Activated CD4-positive, alpha-beta T cell treated with anti-CD3 and anti-CD28 coated beads for 1 hour (primary cell): ENCODE measurements at places on chromosomes 4 and X.

DNA sequence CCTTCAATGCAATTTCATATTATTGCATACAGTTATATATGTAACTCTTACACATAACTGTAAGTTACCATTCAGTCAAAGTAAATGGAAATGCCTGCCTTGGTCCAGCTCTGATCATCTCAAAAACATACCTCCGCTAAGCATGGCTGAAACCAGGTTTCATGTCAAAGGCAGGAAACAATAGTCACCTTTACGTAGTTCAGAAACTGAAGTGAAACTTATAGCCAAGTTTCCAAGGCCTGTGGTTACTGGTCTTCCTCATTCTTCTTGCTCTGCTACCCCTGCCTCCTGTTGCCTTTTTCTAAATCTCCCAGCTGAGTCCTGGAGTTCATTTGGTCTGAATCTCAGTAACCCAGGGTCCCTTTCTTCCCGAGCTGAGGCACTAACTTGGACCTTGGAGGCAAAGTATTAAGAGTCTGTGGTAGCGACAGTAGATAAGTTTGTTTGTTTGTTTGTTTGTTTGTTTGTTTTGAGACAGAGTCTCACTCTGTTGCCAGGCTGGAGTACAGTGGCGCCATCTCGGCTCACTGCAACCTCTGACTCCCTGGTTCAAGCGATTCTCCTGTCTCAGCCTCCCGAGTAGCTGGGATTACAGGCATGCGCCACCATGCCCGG is 30.8 kb downstream of the DAPP1 start:
- no peak for DNase-seq

DNA sequence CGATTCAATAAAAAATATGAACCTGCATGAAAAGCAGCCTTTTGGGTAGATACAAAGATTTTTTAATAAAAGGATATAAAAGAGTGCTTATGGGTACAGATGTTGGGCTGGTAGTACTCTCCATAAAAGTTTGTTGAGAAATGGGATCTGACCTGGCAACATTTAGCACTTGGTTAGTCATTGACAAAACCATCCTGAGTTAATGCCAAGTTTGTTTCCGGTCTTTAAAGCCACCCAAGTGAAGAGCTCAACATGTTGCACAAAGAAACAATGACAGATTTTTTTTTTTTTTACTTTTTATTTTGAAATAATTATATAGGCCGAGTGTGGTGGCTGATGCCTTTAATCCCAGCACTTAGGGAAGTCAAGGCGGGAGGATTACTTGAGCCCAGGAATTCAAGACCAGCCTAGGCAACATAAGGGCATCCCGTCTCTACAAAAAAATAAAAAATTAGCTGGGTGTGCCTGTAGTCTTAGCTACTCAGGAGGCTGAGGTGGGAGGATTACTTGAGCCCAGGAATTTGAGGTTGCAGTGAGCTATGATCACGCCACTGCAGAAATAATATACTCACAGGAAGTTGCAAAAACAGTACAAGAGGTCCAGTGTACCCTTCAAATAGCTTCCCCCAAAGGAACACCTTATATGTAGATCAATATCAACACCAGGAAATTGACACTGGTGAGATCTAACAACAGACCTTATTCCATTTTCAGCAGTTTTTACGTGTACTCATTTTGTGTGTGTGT is 16.6 kb downstream of the CHST7 start:
- DNase-seq, result no peak

- DNase-seq, result no peak
Observed at GRCh38 chrX:41301438-41301824, 32.5 kb upstream of the DDX3X start.

- DNase-seq, result no peak
Observed at GRCh38 chr4:77074381-77074831, 1.4 kb downstream of the CCNI start.

DNA sequence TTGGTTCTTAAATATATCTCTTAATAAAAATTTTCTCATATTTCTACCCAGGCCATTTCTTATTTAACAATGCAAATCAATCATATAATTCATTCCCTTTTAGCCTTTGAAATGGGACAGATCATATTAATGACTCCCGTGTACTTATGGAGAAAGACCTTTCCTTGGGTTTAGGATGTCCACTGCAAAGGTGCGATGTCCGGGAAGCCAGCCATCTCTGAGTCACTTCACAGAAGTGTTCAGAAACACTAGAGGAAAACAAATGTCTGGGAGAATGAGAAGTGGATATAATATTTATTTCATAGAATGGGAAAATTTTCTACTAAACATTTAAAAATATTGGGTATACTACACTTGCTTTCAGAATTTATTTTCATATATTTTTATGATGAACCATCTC is 15.3 kb downstream of the INTU start:
- no peak for DNase-seq

DNA sequence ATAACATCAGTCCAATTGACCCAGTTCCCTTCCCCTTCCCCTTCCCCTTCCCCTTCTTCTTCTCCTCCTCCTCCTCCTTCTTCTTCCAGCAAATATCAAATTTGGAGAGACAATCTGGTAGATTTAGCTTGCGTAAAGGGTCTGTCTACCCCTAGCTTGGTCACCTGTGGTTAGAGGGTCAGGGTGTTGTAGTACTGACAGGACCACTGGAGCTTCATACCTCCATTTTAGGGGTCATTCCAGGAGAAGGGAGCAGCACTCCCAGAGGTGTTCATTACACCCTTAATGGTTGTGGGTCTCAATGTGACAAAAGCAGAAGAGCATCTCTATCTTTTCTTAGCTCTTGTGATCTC is 3.7 kb upstream of the FGB start:
- DNase-seq, result no peak

DNA sequence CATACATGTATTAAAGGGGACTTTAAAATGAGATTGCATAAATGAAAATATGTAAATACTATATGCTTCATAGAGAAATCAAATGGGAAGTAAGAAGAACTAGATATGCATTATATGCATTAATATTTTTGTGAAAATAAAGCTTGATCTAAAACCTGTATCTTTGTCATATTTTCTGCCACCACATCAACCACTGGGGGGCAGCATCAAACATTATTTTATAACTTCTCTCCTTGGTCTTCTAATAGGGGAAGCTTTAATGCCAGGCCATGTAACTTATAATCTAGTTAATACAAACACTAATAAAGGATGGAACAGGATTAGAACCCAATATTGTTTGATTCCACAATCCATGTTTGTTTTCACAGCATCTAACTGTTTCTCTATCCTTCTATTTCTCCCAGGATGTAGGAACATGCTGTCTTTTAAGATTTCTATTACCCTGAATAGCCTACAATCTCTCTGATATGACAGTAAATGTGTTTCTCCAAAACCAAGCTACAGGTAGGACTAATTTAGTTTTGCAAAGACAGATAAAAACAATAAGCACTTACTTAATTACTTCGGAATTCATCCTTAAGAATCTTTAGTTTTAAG is 10.0 kb downstream of the QRFPR start:
- DNase-seq, result no peak

DNA sequence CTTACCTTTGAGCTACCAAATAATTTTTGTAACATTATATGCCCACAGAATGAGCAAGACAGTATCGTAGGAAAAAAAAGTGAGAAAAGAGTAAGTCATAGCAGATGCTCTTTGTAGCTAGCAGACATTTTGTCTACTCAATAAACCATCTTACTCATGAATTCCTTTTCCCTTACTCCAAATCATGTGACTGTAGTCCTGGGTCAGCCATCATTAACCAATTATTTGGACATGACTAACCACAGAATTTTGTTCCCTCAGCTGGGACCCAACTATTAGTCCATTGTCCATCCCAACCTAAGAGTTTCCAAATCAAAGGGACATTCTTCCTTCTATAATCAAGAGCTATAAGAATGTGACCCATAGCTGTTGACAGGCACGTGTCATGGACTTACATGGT is 11.4 kb downstream of the UBE2D3 start:
- DNase-seq, result no peak

DNA sequence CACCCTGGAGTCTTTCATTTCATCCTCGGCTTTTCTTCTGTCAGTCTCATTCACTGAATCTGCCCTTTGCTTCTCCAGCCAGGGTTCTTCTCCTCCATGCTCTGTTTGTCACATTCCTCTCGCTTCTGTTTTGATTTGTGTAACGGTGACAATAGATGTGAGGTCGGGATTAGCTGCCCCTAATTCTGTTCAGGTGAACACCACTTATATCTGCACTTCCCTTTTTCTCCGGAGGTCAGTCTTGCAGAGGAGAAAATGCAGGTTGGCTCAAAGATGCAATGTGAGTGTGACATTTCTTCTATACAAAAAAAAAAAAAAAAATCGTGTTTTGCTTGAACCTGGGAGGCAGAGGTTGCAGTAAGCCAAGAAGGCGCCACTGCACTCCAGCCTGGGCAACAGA is 262.9 kb downstream of the ASMT start:
- no peak for DNase-seq

GRCh38 chrX:20767346-20767745 is 500.6 kb upstream of the RPS6KA3 start:
- no peak for DNase-seq

DNA sequence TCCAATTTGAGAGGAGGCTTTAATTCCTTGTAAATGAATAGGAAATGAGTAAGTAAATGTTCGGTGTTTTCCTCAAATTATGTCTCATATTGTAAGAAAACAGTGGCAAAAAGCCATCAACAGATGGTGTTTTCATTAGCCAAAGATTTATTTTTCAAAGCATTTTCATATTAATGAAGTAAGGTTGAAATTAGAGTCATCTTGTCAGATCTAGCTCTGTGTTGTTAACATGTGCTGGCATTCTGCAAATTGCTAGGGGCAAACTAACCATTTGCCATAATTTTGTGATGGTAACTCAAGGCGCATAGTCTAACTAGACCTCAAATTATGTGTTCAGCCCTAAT is 24.7 kb downstream of the MID2 start:
- DNase-seq, result no peak

DNA sequence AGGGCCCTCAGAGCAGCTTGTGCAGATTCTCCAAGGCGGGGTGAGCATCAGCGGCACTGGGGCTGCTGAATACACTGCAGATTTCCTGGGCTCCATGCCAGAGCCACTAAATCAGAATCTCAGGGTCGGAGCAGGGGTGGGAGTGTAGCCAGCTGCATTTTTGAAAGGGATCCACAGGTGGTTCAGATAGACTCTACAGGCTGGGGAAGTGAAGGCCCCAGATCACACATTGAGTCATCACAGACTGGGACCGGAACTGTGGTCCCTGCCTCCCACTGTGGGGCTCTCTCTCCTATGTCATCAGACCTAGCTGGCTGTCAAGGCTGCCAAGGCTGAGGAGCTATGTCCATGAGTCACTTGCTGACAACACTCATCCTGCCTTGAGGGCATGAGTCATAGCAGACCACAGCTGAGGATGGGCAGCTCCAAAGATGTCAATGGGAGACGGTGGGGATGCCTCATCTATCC is 162.3 kb upstream of the MAMLD1 start:
- DNase-seq, result no peak

DNA sequence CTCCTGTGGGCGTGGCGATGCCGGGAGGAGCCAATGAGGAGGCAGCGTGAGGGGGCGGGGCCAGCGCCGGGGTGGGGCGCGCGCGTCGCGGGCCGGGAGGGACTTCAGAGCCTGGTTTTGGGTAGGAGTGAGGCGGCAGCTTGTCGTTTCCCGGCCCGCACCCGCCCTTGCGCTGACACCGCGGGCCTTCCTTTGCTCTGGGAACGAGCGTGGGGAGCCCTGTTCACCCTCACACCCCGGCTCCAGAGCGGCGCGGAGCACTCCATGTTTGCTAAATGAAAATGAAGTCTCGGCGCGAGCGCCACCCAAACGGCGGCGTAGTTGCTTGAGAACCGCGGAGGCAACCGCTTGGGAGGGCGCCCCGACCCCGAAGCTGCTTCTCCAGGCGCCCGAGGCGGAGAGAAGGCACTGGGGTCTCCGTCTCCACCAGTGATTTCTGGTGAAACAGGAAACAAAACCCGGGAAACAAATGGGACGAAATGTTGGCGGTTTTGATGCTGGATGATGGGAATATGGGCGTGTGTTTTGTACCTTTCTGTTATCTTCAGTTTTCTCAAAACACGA is 497 bp upstream of the GRPEL1 start:
- DNase-seq, result no peak

- DNase-seq, result no peak
Observed at GRCh38 chr4:52376132-52376704, 282.9 kb downstream of the USP46 start.

- DNase-seq, result no peak
Observed at GRCh38 chrX:29555465-29556091, 659.8 kb upstream of the MAGEB2 start.

GRCh38 chr4:25001509-25001908 is 29.2 kb downstream of the LGI2 start:
- DNase-seq, result no peak
